ENCODE measurements at places on chromosomes 11 and 22. TPM values are rescaled to one million over a fixed set of nuclear protein-coding genes. Genes with fewer than 3 reads are reported as not detected.
A peak's percentile ranks its signal among the peaks of the same experiment; 100 is the strongest.

GPHA2 gene
- not detected for polyA plus RNA-seq

MRGPRX4 gene
- not detected for polyA plus RNA-seq

- DNase-seq, result no peak
Measured at GRCh38 chr11:10314199-10315072, 9.6 kb downstream of the ADM start.

GRCh38 chr11:73637012-73637411, 9.4 kb upstream of the PLEKHB1 start:
- no peak for DNase-seq

- DNase-seq, result peak; percentile 32
Measured at GRCh38 chr11:64124147-64124546, 41.8 kb downstream of the MACROD1 start.

DNA sequence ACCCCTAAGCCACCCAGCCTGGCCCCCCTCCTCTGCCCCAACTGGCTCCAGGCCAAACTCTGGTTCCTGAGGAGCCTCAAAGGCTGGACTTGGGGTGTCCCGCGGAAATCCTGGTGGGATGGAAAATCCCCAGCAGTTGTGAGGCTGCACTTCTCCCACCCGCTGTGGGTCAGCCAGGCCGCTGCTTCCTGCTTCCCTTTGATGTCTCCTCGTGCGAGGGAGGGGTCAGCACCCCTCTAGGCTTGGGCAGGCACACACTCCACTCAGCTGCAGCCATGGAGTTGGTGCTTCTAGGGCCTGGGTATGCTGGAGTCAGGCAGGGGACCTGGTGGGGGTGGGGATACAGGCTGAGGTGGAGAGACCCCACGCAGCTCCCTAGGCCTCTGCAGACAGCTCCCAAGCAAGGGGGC, 12.0 kb downstream of the KCNQ1OT1 start:
- DNase-seq, result peak; percentile 70

DNA sequence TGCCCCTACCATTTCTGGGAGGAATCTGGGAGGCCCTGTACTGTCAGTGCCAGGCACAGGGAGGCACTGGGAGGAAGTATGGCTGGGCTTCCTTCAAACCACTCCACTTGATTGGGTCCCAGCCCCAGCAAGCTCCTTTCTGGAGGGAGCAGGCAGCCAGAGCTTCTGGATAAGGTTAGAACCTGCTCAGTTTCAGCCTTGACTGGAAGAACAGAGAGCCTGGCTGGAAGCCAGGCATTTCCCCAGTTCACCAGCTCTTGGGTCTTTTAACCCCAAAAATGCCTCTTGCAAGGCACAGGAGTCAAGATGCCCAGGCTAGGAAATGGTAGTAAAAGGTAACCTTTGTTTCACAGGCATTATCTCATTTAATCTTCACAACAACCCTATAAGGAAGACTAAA, 9.0 kb upstream of the KCTD14 start:
- no peak for DNase-seq

DNA sequence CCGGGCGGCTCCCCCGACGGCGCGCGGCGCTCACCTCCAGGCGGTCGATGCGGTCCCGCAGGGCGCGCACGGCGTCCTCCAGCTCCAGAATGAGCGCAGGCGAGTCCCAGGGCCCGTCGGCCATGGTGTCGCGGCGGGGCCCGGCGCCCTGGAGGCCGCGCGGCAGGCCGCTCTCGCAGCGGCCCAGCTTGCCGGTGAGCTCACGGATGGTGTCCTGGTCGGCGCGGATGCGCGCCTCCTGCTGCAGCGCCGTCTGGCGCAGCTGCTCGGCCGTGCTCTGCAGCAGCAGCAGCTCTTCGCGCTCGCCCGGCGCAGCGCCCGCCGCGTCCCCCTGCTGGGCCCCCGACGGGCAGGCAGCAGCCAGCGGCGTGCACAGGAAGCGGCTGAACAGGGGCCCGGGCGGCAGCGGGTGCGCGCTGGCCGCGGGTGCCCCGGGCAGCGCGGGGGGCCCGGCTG, 599 bp downstream of the NPTXR start:
- peak; percentile 83 for DNase-seq

All from right cardiac atrium (tissue), 5 donors.